ENCODE measurements at places on chromosomes 4 and X. TPM values are rescaled to one million over a fixed set of nuclear protein-coding genes. Genes with fewer than 3 reads are reported as not detected.

The ANXA3 gene
- polyA plus RNA-seq, result 96.6 TPM

The KLB gene
- polyA plus RNA-seq, result 0.89 TPM

DNA sequence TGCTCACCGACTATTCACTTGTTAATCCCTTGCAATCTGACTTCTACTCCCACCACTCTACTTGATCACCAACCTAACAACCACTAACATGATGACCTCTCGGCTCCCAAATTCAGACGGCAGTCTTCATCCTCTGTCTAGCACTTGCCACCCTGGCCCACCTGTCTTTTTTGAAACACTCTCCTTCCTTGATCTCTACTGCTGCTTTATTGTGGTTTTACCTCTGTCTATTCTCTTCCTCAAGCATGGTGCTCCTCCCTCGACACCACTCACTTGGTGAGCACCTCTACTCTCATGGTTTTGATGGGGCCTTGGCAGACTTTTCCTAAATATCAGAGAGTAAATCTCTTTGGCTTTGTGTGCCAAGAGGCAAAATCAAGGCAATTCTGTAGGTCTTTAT lies 21.7 kb upstream of the CXCR3 start:
- DNase-seq, result no peak

DNA sequence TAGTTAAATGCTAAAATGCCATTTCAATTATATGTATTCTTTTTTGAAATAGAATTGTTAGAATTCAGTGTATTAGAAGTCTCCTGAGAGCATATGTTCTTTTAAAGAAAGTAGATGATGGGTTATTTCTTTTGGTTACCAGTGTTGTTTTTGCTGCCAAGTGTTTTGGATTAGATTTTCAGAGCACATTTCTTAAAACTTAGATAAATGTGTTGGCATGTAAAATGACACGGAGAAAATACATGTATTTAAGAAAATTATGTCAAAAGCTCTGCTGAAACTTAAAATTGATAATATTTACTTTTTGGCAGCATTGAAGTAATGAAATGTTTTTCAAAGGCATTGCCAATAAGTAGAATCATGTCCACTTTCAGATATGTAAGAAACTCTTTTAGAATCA lies 379.7 kb downstream of the ADGRL3 start:
- DNase-seq, result no peak

GRCh38 chrX:19543951-19544381 lies 28.7 kb upstream of the MAP3K15 start:
- DNase-seq, result no peak

Measured in small intestine (tissue), 16 donors.